Psoas muscle (tissue), 8 donors: ENCODE measurements at places on chromosomes 7 and 10. TPM values are rescaled to one million over a fixed set of nuclear protein-coding genes. Genes with fewer than 3 reads are reported as not detected.

Gene HDAC9
- total RNA-seq, result 34.2 TPM

Gene UNC5B
- 1.1 TPM for total RNA-seq

Gene MMD2
- not detected for total RNA-seq

Gene EDRF1
- 7.6 TPM for total RNA-seq

Gene SPDYE5
- total RNA-seq, result 0.28 TPM

Gene CASP2
- total RNA-seq, result 7.6 TPM

Gene CALCR
- total RNA-seq, result 0.64 TPM

Gene ADCY1
- total RNA-seq, result 2.2 TPM

Gene ACSM6
- total RNA-seq, result not detected

Gene CUBN
- total RNA-seq, result 0.68 TPM

Gene TMEM196
- total RNA-seq, result not detected

Gene GPRIN2
- total RNA-seq, result not detected

Gene CLDN4
- total RNA-seq, result 0.16 TPM

Gene ANKRD2
- 3,522 TPM for total RNA-seq

Gene CYP2W1
- total RNA-seq, result not detected

Gene UCN3
- not detected for total RNA-seq

Gene APBB1IP
- 1.5 TPM for total RNA-seq

Gene CEP55
- not detected for total RNA-seq

Gene ZNF775
- total RNA-seq, result 2.8 TPM

Gene NACAD
- 1.1 TPM for total RNA-seq

Gene TMEM184A
- total RNA-seq, result 2.9 TPM

Gene NPVF
- total RNA-seq, result not detected

Gene MEOX2
- total RNA-seq, result 6.9 TPM

Gene TECTB
- not detected for total RNA-seq

Gene LIPN
- total RNA-seq, result not detected

Gene FZD8
- total RNA-seq, result 4.1 TPM

Gene NME8
- not detected for total RNA-seq

Gene GLI3
- total RNA-seq, result 4.9 TPM

Gene SFXN2
- total RNA-seq, result 1.7 TPM

Gene HGF
- total RNA-seq, result 2.0 TPM

Gene CFAP46
- total RNA-seq, result 20.4 TPM

Gene RINT1
- total RNA-seq, result 16.6 TPM

Gene ATAD1
- total RNA-seq, result 43.7 TPM

Gene TES
- 8.1 TPM for total RNA-seq

Gene AMPH
- 2.1 TPM for total RNA-seq

Gene MBL2
- not detected for total RNA-seq

Gene ATRNL1
- total RNA-seq, result 7.1 TPM

Gene PDE1C
- 0.64 TPM for total RNA-seq

Gene GNGT1
- not detected for total RNA-seq

Gene TRIM50
- 0.79 TPM for total RNA-seq

Gene SEPHS1
- total RNA-seq, result 25.1 TPM

Gene IGFBP1
- not detected for total RNA-seq

Gene PNLIP
- not detected for total RNA-seq

Gene TMEM236
- total RNA-seq, result 0.59 TPM

Gene BRAT1
- total RNA-seq, result 14.3 TPM

Gene SPDYE1
- not detected for total RNA-seq
